ENCODE measurements at places on chromosomes 4 and X. TPM values are rescaled to one million over a fixed set of nuclear protein-coding genes. Genes with fewer than 3 reads are reported as not detected.
A peak's percentile ranks its signal among the peaks of the same experiment; 100 is the strongest.

- H3K4me1 ChIP-seq = no peaks in the 10 kb centered on the region
- H3K4me3 ChIP-seq = no peak overlapping the region
- no peak for DNase-seq
Observed at GRCh38 chrX:6279277-6279909, 50.7 kb upstream of the NLGN4X start.

- no peak overlapping the region for H3K4me3 ChIP-seq
- no peaks in the 10 kb centered on the region for H3K36me3 ChIP-seq
Observed at GRCh38 chr4:89535251-89535650, 227.7 kb upstream of the GPRIN3 start.

GRCh38 chr4:10688022-10688421 is 3.5 kb upstream of the CLNK start:
- H3K27me3 ChIP-seq = no peaks in the 10 kb centered on the region
- no peak for DNase-seq
- peaks cover 7% of the 10 kb centered on the region for H3K4me1 ChIP-seq
- no peaks in the 10 kb centered on the region for H3K36me3 ChIP-seq
- no peak overlapping the region for H3K4me3 ChIP-seq

DNA sequence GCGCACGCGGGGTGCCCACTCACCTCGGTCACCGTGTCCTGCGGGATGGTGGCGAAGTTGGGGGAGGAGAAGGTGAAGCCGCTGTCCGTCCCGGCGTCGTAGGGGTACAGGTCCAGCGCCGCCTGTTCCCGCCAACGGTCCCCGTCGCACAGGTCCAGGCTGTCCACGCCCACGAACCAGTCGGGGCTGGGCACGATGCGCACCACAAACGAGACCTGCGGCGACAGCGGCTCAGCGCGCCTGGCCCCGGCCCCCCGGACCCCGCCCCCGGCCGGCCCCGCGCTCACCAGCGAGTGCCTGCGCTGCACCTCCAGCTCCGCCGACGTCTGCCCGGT is 1.4 kb downstream of the SPON2 start:
- H3K36me3 ChIP-seq = no peaks in the 10 kb centered on the region
- peak overlapping the region; percentile 40 for H3K4me3 ChIP-seq
- H3K27ac ChIP-seq = no peak overlapping the region
- DNase-seq = no peak

GRCh38 chrX:125387945-125388344 is 68.3 kb downstream of the TEX13C start:
- H3K4me3 ChIP-seq = no peak overlapping the region
- DNase-seq = no peak
- no peaks in the 10 kb centered on the region for H3K27me3 ChIP-seq

DNA sequence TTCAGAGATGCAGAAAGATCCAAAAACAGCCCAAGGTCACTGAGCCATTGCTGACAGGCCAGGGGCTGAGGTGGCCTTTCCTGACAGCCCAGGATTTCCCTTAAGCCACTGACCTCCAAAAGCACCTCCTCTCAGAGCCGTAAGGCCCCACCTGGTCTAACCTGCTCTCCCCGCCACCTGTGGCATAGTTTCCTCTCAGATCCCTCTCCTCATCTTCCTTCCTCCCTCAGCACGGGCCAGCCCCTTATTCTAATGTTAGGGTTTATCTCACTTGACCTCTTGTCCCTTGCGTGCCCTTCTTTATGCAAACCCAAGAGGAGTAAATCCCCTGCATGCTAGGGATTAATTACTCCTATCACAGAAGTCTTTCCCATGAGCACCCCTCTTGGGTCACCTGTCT is 113.0 kb downstream of the RBM47 start:
- no peaks in the 10 kb centered on the region for H3K4me1 ChIP-seq
- no peaks in the 10 kb centered on the region for H3K36me3 ChIP-seq
- H3K4me3 ChIP-seq = no peak overlapping the region
- DNase-seq = no peak
- no peaks in the 10 kb centered on the region for H3K27me3 ChIP-seq
- no peak overlapping the region for H3K27ac ChIP-seq

DNA sequence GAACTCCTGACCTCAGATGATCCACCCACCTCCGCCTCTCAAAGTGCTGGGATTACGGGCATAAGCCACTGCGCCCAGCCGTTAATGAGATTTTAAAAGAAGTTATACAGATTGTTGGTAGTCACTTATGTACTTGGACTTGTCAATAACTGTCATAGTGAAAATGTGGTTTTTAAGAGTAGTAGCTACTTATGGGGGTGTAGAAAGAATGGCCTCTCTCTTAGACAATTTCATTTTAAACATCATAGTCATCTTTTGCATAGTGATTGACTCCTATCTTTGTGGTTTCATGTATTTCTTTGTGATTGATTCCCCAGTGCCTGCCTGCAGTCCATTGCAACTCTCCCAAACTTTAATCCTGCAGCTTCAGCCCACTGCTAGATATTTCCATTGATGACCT is 17.4 kb downstream of the FAM199X start:
- DNase-seq = no peak
- H3K36me3 ChIP-seq = peaks cover 5% of the 10 kb centered on the region
- H3K4me3 ChIP-seq = no peak overlapping the region
- H3K4me1 ChIP-seq = no peaks in the 10 kb centered on the region
- no peak overlapping the region for H3K27ac ChIP-seq

GRCh38 chrX:144801786-144802185 is 445.5 kb upstream of the SPANXN1 start:
- no peaks in the 10 kb centered on the region for H3K4me1 ChIP-seq
- H3K4me3 ChIP-seq = no peak overlapping the region

GRCh38 chr4:99574530-99575324 is at the start of gene MTTP:
Gene MTTP, plus strand, starts transcription at chr4:99574824. Its CDS starts 86 bp downstream, at chr4:99574910.
- H3K36me3 ChIP-seq = no peaks in the 10 kb centered on the region
- H3K4me3 ChIP-seq = no peak within 1 kb of the TSS
- no peaks in the 10 kb centered on the region for H3K27me3 ChIP-seq
- no peak for DNase-seq
- H3K27ac ChIP-seq = peak within 1 kb of the TSS; percentile 3

DNA sequence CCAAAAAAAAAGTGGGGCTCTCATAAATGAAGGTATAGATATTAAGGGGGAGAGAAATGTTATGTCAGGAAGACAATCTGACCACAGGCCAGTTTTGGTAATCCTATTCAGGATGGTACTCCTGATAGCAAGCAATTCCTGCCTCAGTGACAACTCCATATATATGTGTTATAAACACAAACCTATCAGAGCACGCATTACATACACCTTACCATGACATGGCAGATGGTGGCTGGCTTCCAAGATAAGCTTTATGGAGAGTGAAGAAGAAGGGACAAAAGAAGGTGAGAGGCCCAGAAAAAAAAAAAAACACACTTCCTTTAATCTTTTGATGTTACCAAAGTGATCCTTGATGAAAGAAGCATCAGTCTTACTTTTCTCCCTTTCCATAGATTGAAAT is 29.5 kb upstream of the KDR start:
- peaks cover 16% of the 10 kb centered on the region for H3K27me3 ChIP-seq
- no peak overlapping the region for H3K27ac ChIP-seq
- no peaks in the 10 kb centered on the region for H3K36me3 ChIP-seq
- no peaks in the 10 kb centered on the region for H3K4me1 ChIP-seq

GRCh38 chr4:44446801-44447562 is 1.6 kb downstream of the KCTD8 start:
- H3K36me3 ChIP-seq = no peaks in the 10 kb centered on the region
- H3K4me3 ChIP-seq = no peak overlapping the region
- no peak for DNase-seq

- H3K27me3 ChIP-seq = no peaks in the 10 kb centered on the region
- H3K36me3 ChIP-seq = no peaks in the 10 kb centered on the region
- no peak overlapping the region for H3K27ac ChIP-seq
- H3K4me1 ChIP-seq = no peaks in the 10 kb centered on the region
Observed at GRCh38 chr4:149910177-149910576, 94.5 kb upstream of the IQCM start.

GRCh38 chrX:46279925-46280313 is 265.3 kb downstream of the ZNF674 start:
- no peak overlapping the region for H3K27ac ChIP-seq
- H3K27me3 ChIP-seq = no peaks in the 10 kb centered on the region
- H3K4me1 ChIP-seq = no peaks in the 10 kb centered on the region
- no peak for DNase-seq

- no peak for DNase-seq
- no peak overlapping the region for H3K4me3 ChIP-seq
- H3K27me3 ChIP-seq = no peaks in the 10 kb centered on the region
- H3K4me1 ChIP-seq = no peaks in the 10 kb centered on the region
- H3K27ac ChIP-seq = no peak overlapping the region
- no peaks in the 10 kb centered on the region for H3K36me3 ChIP-seq
Observed at GRCh38 chr4:107128116-107128515, 92.0 kb upstream of the DKK2 start.

DNA sequence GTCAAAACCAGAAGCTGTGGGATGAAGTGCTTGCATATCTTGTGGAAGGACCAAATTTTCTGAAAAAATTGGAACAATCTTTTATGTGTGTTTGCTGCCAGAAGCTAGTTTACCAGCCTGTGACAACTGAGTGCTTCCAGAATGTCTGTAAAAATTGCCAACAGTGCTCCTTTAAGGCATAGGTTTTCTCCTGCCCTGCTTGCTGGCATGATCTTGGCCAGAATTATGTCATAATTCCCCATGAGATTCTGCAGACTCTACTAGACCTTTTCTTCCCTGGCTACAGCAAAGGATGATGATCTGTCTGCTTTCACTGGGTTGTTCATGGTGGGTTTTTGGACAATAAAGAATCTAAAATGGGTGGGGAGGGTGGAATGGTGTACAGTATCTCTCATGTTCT is 196.3 kb upstream of the ZCCHC13 start:
- no peaks in the 10 kb centered on the region for H3K4me1 ChIP-seq
- DNase-seq = no peak
- no peaks in the 10 kb centered on the region for H3K27me3 ChIP-seq
- H3K27ac ChIP-seq = no peak overlapping the region

- H3K36me3 ChIP-seq = no peaks in the 10 kb centered on the region
- H3K27ac ChIP-seq = no peak overlapping the region
- no peaks in the 10 kb centered on the region for H3K27me3 ChIP-seq
Observed at GRCh38 chr4:6753103-6753560, 29.4 kb upstream of the KIAA0232 start.

DNA sequence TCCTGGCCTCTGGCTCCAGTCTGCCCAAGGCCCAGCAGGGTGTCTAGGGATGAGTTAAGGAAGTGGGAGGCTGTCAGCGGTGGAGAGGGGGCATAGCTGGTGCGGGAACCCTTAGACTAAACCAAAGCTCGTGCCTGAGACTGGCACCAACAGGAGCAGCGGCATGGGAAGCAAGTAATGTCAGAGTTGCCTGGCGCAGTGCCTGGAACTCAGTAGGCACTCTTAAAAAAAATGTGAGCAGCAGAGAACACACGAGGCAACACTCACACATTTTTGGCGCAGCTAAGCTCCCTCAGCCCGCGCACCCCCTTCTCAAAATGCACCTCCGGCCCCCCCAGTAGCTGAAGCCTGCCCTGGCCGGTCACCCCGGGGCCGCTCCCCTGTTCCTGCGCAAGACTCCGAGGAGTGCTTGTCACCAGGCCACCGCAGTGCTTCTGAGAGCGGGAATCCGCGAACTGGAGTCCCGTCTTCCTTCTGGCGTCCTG is 583 bp downstream of the GABRE start:
- no peaks in the 10 kb centered on the region for H3K4me1 ChIP-seq
- no peak for DNase-seq
- peaks cover 15% of the 10 kb centered on the region for H3K27me3 ChIP-seq
- H3K27ac ChIP-seq = no peak overlapping the region

- no peaks in the 10 kb centered on the region for H3K27me3 ChIP-seq
- no peak for DNase-seq
- H3K36me3 ChIP-seq = no peaks in the 10 kb centered on the region
- H3K4me3 ChIP-seq = no peak overlapping the region
- no peak overlapping the region for H3K27ac ChIP-seq
- no peaks in the 10 kb centered on the region for H3K4me1 ChIP-seq
Observed at GRCh38 chrX:69073721-69074120, 91.5 kb downstream of the PJA1 start.

- peaks cover 13% of the 10 kb centered on the region for H3K4me1 ChIP-seq
- H3K36me3 ChIP-seq = no peaks in the 10 kb centered on the region
- H3K4me3 ChIP-seq = no peak overlapping the region
Observed at GRCh38 chrX:7112071-7112470, 35.4 kb upstream of the STS start.

- H3K27ac ChIP-seq = peak overlapping the region; percentile 90
- no peaks in the 10 kb centered on the region for H3K36me3 ChIP-seq
Observed at GRCh38 chrX:10111364-10112148, 45.2 kb upstream of the CLCN4 start.

GRCh38 chr4:31918891-31919290 is 1198.7 kb downstream of the PCDH7 start:
- H3K36me3 ChIP-seq = no peaks in the 10 kb centered on the region
- H3K4me3 ChIP-seq = no peak overlapping the region
- no peak for DNase-seq
- H3K4me1 ChIP-seq = no peaks in the 10 kb centered on the region

GRCh38 chr4:85919200-85919887 is 440.5 kb downstream of the MAPK10 start:
- H3K4me1 ChIP-seq = no peaks in the 10 kb centered on the region
- no peaks in the 10 kb centered on the region for H3K27me3 ChIP-seq
- no peak overlapping the region for H3K27ac ChIP-seq
- H3K36me3 ChIP-seq = no peaks in the 10 kb centered on the region

- no peak for DNase-seq
- no peak overlapping the region for H3K4me3 ChIP-seq
- no peak overlapping the region for H3K27ac ChIP-seq
- H3K4me1 ChIP-seq = no peaks in the 10 kb centered on the region
- no peaks in the 10 kb centered on the region for H3K27me3 ChIP-seq
Observed at GRCh38 chr4:120902925-120903324, 19.6 kb downstream of the PRDM5 start.

- no peaks in the 10 kb centered on the region for H3K4me1 ChIP-seq
- H3K27ac ChIP-seq = no peak overlapping the region
- no peaks in the 10 kb centered on the region for H3K36me3 ChIP-seq
- no peak overlapping the region for H3K4me3 ChIP-seq
- DNase-seq = no peak
Observed at GRCh38 chr4:34800953-34801352, 1443.4 kb downstream of the ARAP2 start.

DNA sequence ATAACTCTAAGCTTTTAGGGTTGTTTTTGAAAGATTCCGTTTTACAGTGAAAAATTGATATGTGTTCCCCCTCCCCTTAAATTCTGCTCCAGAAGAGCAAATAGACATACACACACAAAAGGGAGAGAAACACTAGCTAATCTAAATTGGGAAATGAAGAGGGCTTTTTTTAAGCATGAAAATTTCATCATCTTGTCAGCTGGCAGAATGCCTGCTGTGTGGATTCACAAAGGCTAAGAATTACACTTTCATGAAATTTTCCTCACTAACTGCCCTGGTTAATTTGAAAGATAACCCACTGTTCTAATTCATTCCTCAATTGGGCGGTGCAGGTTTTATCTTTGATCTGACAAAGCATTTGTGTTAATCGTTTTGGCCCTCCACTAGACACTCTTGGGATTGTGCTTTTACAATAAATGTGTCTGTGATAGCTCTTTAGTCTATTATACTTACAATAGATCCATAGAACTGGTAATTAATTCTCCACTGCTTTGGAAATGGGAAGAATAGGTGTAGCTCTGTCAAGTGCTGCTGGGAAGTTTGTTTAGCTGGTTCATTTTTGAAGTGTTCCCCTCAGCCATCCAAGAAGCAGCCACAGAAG is 152.9 kb downstream of the POLA1 start:
- no peaks in the 10 kb centered on the region for H3K27me3 ChIP-seq
- H3K27ac ChIP-seq = no peak overlapping the region
- H3K36me3 ChIP-seq = no peaks in the 10 kb centered on the region
- no peak for DNase-seq
- no peak overlapping the region for H3K4me3 ChIP-seq

Gene RBMXL3
- not detected for total RNA-seq

Gene VGLL1
- 0.09 TPM for total RNA-seq

Gene TMEM156
- total RNA-seq = 15.0 TPM

Gene NCAPG
- 60.5 TPM for total RNA-seq

Gene ZNF157
- total RNA-seq = 0.57 TPM

Gene COL4A5
- 7.4 TPM for total RNA-seq

Gene NEUROG2
- total RNA-seq = not detected

Gene SLC26A1
- total RNA-seq = 0.14 TPM

Gene PCDH18
- total RNA-seq = 9.9 TPM

Gene LGI2
- total RNA-seq = 2.5 TPM

Gene VCX3B
- total RNA-seq = not detected
